GM06990 (cell line): ENCODE measurements at places on chromosomes 16 and 17.

- DNase-seq: no peak
Measured at GRCh38 chr16:85374571-85374872, 238.6 kb upstream of the GSE1 start.

DNA sequence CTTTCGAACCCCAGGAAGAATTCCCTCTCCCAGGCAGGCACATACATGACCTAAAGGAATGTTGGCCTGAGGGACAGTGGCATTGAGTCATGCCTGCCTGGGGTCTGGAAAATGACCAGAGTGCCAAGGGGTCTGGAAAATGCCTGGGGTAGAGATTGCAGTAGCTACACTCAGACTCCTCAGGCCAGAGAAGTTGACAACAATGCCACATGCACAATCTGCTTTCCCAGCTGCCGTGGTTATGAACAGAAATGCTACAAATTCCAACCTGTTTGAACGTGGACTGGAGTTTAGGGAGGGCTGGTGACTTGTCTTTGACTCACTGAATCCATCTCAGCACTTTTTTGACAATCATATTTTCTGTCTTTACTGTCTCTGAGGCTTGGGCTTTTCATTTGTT is 250.0 kb downstream of the ABCC12 start:
- DNase-seq: no peak

DNA sequence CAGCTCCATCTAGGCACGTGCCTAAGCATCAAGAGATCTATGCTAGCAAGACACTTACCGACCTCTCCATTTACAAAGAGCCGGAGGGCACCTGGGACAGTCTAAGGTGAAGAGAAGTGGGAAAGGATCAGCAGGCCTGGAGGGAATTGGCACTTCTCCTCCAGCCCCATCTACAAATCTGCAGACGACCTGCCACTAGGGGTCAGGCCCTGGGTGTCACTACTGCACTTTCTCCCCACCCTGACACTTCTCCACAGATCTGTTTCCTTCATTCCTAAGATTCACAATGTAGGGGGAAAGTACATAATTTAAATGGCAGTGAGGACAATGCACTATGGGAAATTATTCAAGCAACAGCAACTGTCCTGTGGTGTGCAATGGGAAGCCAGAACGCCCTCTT is 8.1 kb downstream of the MKS1 start:
- DNase-seq: no peak

DNA sequence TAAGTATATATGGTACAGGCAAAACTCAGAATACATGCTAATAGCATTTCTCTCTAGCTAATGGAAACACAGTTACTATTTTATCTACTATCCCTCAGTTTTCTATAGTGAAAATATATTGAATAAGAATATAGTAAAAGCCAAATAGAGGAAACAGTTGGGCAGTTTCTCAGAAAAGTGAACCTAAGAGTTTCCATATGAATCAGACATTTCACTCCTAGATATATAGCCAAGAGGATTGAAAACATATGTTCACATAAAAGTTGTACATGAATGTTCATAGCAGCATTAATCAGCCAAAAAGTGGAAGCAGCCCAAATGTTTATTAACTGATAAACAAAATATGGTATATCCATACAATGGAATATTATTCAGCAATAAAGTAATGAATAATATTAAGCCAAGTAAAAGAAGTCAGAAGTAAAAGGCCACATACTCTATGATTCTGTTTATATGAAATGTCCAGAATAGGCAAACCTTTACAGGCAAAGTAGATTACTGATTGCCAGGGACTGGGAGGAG is 134.6 kb downstream of the CYB561 start:
- no peak for DNase-seq

GRCh38 chr16:10622036-10622921 is 41.9 kb upstream of the EMP2 start:
- DNase-seq: no peak

- no peak for DNase-seq
Measured at GRCh38 chr17:80785477-80786178, 206.0 kb upstream of the CHMP6 start.

DNA sequence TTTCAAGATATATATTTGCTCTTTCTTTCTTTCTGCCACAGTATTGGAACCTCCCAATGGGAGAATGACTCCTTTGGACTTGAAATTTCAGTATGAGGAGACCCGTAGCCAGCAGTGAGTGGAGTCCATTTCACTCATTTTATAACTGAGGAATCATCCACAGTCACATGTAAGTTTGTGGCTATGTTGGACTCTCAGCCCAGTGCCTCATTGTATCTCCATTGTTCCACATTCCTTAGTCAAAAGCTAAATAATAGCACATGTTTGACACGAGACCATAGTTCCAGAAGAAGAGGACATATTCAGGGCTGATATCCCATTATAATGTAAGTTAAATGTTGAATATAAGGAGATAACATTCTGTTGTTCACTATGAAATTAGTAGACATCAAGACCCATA is 12.7 kb upstream of the SPAG9 start:
- no peak for DNase-seq

DNA sequence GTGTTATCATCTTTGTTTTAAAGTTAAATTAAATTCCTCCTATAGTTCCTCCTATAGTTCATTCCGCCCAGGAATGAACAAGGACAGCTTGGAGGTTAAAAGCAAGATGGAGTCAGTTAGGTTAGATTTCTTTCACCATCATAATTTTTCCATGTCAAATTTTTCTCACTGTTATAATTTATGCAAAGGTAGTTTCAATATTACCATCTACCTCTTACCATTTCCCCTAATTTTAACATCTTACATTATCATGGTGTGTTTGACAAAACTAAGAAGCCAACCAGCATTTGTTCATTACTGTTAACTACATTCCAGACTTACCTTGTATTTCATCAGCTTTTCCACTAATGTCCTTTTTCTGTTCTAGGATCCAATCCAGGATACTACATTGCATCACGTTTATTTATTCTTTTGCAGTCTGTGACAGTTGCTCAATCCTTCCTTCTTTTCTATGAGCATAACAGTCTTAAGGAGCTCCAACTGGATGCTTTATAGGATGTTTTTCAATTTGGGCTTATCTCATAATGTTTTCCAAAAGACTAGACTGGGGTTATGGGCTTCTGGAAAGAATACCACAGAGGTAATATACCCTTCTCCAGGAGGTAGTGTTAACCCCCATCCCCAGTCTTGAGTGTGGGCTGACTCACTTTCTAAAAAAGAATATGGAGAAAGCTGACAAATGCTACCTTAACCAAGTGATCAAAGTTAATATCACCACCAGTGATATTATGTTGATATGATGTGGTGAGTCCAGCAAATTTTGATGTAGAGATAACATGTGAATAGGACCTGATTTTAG is 158.5 kb downstream of the PPM1E start:
- DNase-seq: no peak

GRCh38 chr16:11511328-11511727 is 75.4 kb downstream of the LITAF start:
- DNase-seq: no peak

DNA sequence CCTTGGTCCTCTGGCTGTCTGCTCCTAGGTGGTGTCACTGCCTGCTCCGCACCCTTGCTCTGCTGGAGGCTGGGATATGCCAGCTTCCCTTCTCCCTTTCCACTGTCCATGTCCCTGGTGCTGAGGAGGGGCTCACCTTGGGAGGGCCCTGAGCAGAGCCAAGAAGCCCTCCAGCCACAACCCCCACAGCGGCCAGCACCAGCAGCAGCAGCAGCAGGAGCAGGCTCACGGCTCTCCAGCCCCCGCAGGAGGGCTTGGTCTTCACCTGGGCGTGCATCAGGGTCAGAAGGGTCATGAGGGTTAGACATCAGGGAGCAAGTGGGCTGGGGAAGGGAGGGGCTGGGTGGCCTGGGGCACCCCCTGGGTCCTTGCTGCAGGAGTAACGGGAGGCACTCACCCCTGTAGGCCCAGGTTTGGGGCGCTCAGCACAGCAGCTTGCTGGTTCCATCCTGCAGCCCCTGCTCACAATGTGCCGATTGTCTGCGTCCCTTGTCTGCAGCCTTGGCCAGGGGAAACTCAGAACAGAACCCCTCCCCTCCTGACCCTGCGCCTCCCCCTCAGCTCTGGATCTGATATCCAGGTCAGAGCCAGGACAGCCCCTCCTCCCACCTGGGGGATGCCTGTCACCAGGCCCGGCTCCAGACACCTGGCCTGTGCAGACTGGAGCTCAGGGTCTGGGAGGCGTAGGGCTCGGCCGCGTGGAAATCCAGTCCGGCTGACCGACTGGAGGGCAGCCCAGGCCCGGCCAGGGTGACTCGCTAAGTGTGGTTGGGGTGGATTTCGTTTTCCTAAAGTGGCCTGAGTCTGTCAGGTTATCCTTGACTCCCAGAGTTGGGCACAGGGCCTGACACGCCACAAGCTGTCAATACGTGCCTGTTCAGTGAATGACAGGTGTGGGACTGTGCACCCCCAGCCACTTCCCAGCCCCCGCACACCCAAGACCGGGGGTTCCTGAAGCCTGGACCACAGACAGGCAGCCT is at the start of gene BRICD5:
BRICD5 (minus strand) TSS at position 478 of the 980 bp plus-strand sequence; CDS start at position 448, 30 bp downstream.
- DNase-seq: no peak

GRCh38 chr17:46976626-46977270 is 2.3 kb downstream of the RPRML start:
- no peak for DNase-seq

DNA sequence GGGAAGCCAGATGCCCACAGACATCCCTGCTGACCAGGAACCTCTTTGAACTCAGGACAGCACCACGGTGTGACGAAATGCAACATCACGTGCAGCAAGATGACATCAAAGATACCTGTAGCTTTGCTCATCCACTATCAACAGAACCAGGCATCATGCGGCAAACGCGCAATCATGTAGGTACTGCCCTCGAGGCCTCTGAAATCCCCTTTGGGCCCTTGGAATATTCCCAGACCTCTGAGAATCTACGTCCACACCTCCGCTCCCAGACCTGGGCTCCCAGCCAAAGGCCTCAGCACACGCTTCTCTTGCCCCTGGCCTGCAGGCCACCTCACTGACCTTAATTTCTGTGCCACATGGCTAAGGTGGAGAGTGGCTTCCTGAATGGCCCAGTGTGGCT is 7.3 kb downstream of the CX3CL1 start:
- no peak for DNase-seq

DNA sequence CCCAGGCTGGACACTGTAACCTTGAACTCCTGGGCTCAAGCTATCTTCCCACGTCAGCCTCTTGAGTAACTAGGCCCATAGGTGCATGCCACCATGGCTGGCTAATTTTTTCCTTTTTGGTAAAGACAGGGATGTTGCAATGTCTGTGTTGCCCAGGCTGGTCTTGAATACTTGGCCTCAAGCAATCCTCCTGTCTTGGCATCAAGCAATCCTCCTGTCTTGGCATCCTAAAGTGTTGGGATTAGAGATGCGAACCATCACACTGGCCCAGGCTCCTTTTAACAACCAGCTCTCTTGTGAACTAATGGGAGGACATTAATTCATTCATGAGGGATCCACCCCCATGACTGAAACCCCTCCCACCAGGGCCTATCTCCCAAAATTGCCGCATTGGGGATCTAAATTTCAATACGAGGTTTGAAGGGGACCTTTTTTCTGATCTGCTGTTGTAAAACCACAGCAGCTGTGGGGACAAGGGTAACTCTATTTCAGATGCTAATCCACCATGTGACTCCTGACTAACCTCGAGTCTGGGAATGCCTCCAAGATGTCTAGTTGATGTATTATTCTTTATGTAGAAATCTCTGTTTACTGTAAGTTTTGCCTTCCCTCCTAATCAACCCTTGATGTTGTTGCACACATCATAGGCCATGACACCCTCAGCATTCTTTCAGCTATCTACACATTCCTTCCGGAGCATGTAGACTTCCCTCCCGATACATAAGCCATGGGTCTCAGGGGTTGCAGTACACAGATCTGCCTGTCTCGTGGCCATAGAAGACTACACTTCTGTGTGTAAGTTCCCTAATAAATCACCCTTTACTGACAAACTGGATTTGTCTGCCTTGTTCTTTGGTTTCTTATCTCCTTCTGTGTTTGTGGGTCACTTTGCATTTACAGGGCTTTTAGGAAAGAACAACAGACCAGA is 37.6 kb downstream of the RNF112 start:
- no peak for DNase-seq

- DNase-seq: no peak
Measured at GRCh38 chr16:21584817-21585216, 14.6 kb upstream of the METTL9 start.

GRCh38 chr17:51159604-51160003 is 6.2 kb downstream of the NME1 start:
- no peak for DNase-seq

DNA sequence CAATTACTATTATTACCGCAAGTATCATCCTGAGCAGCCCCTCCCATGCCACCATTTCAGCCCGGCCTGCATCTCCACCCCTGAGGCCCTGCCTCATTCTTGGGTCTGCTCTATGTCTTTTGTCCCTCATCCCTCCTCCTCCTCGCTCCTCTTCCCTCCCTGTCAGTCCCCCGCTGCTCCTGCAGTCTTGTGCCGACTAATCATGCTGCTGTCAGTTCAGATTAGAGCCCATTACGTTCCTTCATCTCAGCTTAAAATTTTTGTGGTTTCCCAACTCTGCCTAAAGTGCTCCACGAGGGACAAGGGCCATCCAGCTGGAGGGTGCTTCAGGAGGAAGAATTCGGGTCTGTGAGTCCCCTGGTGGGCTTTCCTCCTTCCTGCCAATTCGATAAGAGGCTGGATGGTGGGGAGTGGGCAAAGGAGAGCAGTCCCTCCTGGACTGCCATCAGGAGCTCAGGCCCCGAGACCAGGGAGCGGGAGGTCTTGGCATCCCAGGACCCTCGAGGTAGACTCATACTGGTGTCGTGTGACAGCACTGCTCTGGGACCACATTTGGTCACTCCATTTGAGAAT is 32.9 kb upstream of the GOSR2 start:
- DNase-seq: no peak

DNA sequence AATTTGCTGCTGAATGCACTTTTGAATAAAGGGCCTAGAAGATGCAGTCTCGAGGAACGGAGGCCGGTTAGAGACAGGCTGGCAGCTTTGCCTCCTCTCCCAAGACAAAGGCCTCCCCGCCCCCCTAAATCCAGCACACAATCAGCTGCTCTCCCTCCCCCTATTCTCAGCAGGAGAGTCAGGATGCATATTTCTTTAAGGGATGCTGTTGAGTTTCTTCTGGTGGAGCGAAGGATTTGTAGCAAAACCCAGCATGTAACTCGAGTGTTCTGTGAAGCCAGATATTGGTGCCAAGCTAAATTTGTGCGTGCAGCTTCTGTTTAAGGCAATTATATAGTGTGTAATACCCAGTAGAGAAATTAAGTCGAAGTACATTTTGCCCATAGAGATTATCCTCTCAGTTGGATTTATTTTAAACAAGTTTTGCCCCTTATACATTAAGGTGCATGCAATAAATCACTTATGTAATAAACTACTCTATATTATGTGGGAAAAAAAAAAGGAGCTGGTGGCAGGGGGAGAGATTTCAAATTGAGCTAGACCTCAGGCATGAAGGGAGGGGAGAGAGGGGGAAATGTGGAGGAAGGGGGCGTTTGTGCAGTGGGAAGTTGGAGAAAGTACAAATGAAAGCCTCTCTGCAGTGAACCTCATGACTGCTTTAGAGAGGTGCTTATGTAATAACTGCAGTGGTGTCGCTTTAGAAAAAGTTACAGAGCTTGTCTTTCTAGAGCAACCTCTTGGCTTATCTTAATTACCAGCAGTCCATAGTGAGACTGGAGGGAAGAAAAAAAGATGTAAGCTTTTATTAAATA is 599.2 kb downstream of the MAF start:
- DNase-seq: no peak
